ENCODE measurements at places on chromosomes 12 and 14. TPM values are rescaled to one million over a fixed set of nuclear protein-coding genes. Genes with fewer than 3 reads are reported as not detected.

LPAR5 gene
- total RNA-seq, result 3.2 TPM

GPR65 gene
- 0.09 TPM for total RNA-seq

TMEM117 gene
- total RNA-seq, result 1.1 TPM

B4GALNT1 gene
- total RNA-seq, result 8.1 TPM

KRT71 gene
- total RNA-seq, result not detected

NANOG gene
- not detected for total RNA-seq

CDK17 gene
- 28.8 TPM for total RNA-seq

NDUFA12 gene
- total RNA-seq, result 165 TPM

- no peaks in the 10 kb centered on the region for H3K4me1 ChIP-seq
- DNase-seq, result no peak
- H3K4me3 ChIP-seq, result no peak overlapping the region
- no peaks in the 10 kb centered on the region for H3K36me3 ChIP-seq
- no peak overlapping the region for H3K27ac ChIP-seq
Measured at GRCh38 chr14:96660667-96661066, 136.5 kb upstream of the VRK1 start.

- H3K27ac ChIP-seq, result peak overlapping the region; percentile 80
- no peaks in the 10 kb centered on the region for H3K27me3 ChIP-seq
- DNase-seq, result peak; percentile 86
- peaks cover 6% of the 10 kb centered on the region for H3K36me3 ChIP-seq
Measured at GRCh38 chr14:95255487-95255886, 64.2 kb downstream of the CLMN start.

GRCh38 chr12:44873898-44874297 lies 2.2 kb downstream of the NELL2 start:
- peaks cover 52% of the 10 kb centered on the region for H3K27me3 ChIP-seq
- DNase-seq, result no peak
- H3K36me3 ChIP-seq, result peaks cover 4% of the 10 kb centered on the region

GRCh38 chr12:89280833-89281538 lies 71.3 kb downstream of the DUSP6 start:
- no peaks in the 10 kb centered on the region for H3K36me3 ChIP-seq
- H3K4me1 ChIP-seq, result no peaks in the 10 kb centered on the region
- no peak overlapping the region for H3K4me3 ChIP-seq
- no peak overlapping the region for H3K27ac ChIP-seq

GRCh38 chr14:76422662-76423061 lies 46.7 kb downstream of the ESRRB start:
- no peak for DNase-seq
- peaks cover 74% of the 10 kb centered on the region for H3K27me3 ChIP-seq
- H3K4me3 ChIP-seq, result no peak overlapping the region
- H3K4me1 ChIP-seq, result no peaks in the 10 kb centered on the region
- H3K36me3 ChIP-seq, result no peaks in the 10 kb centered on the region
- no peak overlapping the region for H3K27ac ChIP-seq

DNA sequence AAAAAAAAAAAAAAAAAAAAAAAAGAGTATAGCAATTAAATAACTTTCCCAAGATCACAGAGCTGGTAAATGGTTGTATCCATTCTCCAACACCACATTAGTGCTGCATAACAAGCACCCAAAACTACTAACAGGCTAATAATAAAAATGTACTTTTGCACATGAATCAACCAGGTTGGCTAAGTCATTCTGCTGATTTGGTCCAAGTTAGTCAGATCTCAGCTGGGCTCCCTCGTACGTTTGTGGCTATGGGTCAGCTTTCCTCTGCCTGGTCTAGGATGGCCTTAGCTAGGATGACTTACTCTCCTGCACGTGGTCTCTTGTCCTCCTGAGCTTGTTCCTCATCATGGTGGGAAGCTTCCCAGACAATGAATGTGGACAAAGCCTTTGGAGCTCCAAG lies 7.9 kb upstream of the PLEKHG6 start:
- no peak overlapping the region for H3K4me3 ChIP-seq
- DNase-seq, result no peak
- H3K27me3 ChIP-seq, result no peaks in the 10 kb centered on the region
- no peaks in the 10 kb centered on the region for H3K36me3 ChIP-seq
- H3K27ac ChIP-seq, result no peak overlapping the region
- H3K4me1 ChIP-seq, result peaks cover 4% of the 10 kb centered on the region

GRCh38 chr14:102683399-102684297 lies 91.2 kb downstream of the RCOR1 start:
- H3K27ac ChIP-seq, result peak overlapping the region; percentile 17
- H3K27me3 ChIP-seq, result no peaks in the 10 kb centered on the region
- peaks cover 15% of the 10 kb centered on the region for H3K4me1 ChIP-seq
- H3K36me3 ChIP-seq, result peaks cover 8% of the 10 kb centered on the region
- peak overlapping the region; percentile 63 for H3K4me3 ChIP-seq
- peak; percentile 25 for DNase-seq

GRCh38 chr14:74065746-74066575 lies 18.3 kb downstream of the ALDH6A1 start:
- H3K27ac ChIP-seq, result no peak overlapping the region
- H3K36me3 ChIP-seq, result peaks cover 5% of the 10 kb centered on the region
- H3K4me3 ChIP-seq, result no peak overlapping the region
- no peaks in the 10 kb centered on the region for H3K27me3 ChIP-seq

- H3K27ac ChIP-seq, result no peak overlapping the region
- peaks cover 25% of the 10 kb centered on the region for H3K27me3 ChIP-seq
- no peak overlapping the region for H3K4me3 ChIP-seq
- no peaks in the 10 kb centered on the region for H3K4me1 ChIP-seq
Measured at GRCh38 chr12:13686260-13686659, 295.1 kb downstream of the GRIN2B start.

DNA sequence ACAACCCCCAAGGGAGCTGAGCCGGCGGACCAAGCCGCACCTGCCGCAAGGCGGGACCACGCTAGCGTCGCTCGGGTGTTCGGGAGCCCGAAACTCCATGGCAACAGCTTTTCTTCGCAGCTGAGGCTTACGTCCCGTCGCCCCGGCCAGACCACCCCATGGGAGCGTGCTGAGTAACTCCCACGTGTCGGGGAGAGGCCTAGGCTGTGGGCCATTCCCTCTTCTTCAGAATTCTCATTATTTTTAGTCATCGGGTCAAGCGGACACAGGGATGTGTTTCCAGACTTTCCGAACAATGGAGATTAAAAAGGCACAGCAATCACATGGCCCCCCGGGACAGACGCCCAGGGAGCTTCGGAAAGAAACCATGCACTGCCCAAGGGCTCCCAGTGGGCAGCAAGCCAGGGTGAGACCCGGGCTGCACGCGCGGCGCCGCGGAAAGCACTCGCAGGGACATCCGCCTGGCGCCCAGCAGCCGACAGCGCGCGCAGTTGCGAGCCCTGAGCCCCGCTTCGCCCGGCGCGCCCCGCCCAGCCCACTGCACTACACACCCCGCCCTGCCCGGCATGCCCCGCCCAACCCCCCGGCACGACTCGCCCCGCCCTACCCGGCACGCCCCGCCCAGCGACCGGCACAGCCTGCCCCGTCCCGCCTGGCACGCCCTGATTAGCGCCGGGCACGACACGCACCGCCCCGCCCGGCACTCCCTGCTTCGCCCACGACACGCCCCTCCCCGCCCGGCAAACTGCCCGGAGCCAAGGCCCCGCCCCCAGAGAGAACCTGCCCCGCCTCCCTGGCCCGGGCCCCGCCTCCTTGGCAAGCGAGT lies 422 bp upstream of the AK7 start:
- H3K4me3 ChIP-seq, result peak overlapping the region; percentile 88
- no peaks in the 10 kb centered on the region for H3K27me3 ChIP-seq
- peaks cover 18% of the 10 kb centered on the region for H3K36me3 ChIP-seq
- H3K4me1 ChIP-seq, result no peaks in the 10 kb centered on the region
- peak; percentile 99 for DNase-seq
- peak overlapping the region; percentile 61 for H3K27ac ChIP-seq

DNA sequence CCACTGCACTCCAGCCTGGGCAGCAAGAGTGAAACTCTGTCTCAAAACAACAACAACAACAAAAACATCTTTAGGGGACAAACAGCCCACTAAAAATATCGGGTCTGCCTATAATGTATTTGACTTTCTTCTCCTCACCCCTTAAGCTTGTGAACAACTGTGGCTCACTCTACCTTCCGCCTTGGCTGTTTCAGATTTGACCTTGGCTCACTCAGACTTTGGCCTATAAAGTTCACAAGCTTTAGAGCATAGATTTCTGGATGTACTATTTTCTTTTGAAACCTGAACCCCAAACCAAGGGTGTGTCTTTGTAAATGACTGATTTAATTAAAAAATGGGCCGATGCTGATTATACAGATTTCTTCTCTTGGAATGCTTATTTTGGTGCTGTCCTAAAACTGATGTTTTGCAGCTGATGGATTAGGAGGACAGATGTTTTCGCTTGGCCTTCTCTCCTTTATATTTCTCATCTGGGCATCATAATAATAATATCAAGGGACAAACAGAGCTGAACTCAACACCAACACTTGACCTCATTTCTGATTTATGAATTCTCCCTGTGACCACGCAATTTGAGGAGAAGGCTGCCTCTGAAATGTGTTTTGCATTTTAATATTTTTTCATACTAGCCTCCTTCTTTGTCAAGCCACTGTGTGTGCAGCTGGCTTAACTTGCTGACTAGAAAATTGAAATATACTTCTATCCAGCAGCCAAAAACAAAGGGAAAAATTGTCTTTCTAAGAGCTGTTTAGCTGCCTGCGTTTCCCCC lies 40.2 kb upstream of the RASSF3 start:
- H3K27ac ChIP-seq, result no peak overlapping the region
- no peaks in the 10 kb centered on the region for H3K27me3 ChIP-seq
- peaks cover 32% of the 10 kb centered on the region for H3K4me1 ChIP-seq
- no peaks in the 10 kb centered on the region for H3K36me3 ChIP-seq
- DNase-seq, result no peak

GRCh38 chr14:102279282-102279681 lies 25.7 kb downstream of the MOK start:
- H3K4me1 ChIP-seq, result peaks cover 27% of the 10 kb centered on the region
- no peak overlapping the region for H3K4me3 ChIP-seq
- peak overlapping the region; percentile 86 for H3K27ac ChIP-seq
- peaks cover 63% of the 10 kb centered on the region for H3K36me3 ChIP-seq
- no peak for DNase-seq
- no peaks in the 10 kb centered on the region for H3K27me3 ChIP-seq

DNA sequence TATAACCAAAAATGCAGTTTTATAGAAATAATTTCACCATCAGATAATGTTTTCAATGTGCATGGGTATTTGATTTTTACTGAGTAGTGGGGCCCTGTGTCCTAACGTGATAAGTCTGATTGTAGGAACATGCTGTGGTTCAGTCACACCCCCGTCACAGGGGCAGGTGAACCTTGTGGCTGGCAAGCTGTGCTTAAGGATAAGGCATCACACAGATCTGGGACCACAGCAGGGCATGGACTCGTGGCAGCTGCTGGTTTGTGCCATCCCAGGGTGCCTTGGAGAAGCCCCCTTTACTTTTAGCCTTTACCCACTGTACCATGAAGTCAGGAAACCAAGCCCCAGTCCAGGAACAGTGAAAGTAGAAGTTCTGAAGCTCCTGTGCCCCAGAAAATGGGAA lies 16.7 kb downstream of the CCNK start:
- peaks cover 46% of the 10 kb centered on the region for H3K36me3 ChIP-seq
- H3K27me3 ChIP-seq, result no peaks in the 10 kb centered on the region
- no peak overlapping the region for H3K27ac ChIP-seq
- no peaks in the 10 kb centered on the region for H3K4me1 ChIP-seq

GRCh38 chr12:74917743-74918142 lies 291.9 kb downstream of the KCNC2 start:
- no peaks in the 10 kb centered on the region for H3K4me1 ChIP-seq
- H3K27ac ChIP-seq, result no peak overlapping the region
- DNase-seq, result no peak
- H3K36me3 ChIP-seq, result no peaks in the 10 kb centered on the region
- H3K27me3 ChIP-seq, result no peaks in the 10 kb centered on the region

Data from Calu3 (cell line).